K562 (cell line): ENCODE measurements at places on chromosomes 16 and 17. TPM values are rescaled to one million over a fixed set of nuclear protein-coding genes. Genes with fewer than 3 reads are reported as not detected.

Gene DYNLRB2
- total RNA-seq, result not detected in 2 replicates

Gene PRAC2
- total RNA-seq, result not detected in 2 replicates

Gene PRR35
- 0.18 and 0.42 TPM in 2 replicates for total RNA-seq

Gene P2RX1
- total RNA-seq, result 15.3 and 20.3 TPM in 2 replicates

Gene TP53TG3C
- 1.6 and 2.8 TPM in 2 replicates for total RNA-seq

Gene ITGAL
- 0.53 and 0.92 TPM in 2 replicates for total RNA-seq

Gene GPR142
- total RNA-seq, result not detected in 2 replicates
